ENCODE measurements at places on chromosomes 3 and 15.

GRCh38 chr3:67699882-67700281, 45.5 kb upstream of the SUCLG2 start:
- DNase-seq, result no peak

- no peak for DNase-seq
Observed at GRCh38 chr3:16770792-16771191, 114.0 kb upstream of the PLCL2 start.

DNA sequence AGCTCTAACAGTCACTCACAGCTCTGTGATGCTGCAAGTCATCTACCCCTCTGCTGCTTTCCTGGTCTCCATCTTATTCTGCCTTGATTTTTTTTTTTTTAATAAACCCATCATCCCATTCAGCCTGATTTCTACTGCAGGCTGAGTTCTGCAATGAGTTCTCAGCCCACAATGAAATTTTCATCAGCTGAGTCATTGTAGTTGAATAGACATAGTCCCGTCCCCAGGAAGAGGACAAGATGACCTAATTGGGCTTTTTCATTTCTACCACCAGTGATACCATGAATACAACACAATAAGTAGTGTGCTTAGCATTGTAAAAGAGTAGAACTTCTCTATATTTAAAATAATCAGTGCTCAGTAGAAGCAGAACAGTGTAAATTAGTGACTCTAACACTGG, 59.3 kb downstream of the C3orf85 start:
- DNase-seq, result no peak

- DNase-seq, result no peak
Observed at GRCh38 chr15:45431511-45431910, 53.2 kb upstream of the GATM start.

GRCh38 chr15:90711418-90711824, 5.7 kb upstream of the BLM start:
- no peak for DNase-seq

GRCh38 chr3:98560911-98561310, 29.1 kb downstream of the GPR15 start:
- DNase-seq, result no peak

- DNase-seq, result no peak
Observed at GRCh38 chr3:29314727-29315088, 33.8 kb downstream of the RBMS3 start.

DNA sequence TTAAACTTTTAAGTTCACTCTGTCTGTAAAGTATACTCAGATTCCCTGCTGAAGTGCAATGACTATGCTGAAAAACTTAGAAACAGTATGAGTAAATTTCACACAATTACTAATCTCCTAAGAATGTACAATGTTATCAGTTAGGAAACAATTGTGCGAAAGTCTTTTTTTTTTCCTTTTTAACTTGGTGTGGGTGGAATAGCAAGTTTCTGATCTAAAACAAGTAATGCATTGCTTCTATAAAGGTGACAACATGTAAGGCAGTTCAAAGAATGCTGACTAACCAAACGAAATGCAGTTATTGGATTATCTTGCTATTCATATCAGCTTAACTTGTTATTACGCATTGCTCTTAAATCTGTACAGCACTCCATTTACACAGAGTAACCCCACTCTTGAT, 19.3 kb upstream of the SLC12A8 start:
- no peak for DNase-seq

DNA sequence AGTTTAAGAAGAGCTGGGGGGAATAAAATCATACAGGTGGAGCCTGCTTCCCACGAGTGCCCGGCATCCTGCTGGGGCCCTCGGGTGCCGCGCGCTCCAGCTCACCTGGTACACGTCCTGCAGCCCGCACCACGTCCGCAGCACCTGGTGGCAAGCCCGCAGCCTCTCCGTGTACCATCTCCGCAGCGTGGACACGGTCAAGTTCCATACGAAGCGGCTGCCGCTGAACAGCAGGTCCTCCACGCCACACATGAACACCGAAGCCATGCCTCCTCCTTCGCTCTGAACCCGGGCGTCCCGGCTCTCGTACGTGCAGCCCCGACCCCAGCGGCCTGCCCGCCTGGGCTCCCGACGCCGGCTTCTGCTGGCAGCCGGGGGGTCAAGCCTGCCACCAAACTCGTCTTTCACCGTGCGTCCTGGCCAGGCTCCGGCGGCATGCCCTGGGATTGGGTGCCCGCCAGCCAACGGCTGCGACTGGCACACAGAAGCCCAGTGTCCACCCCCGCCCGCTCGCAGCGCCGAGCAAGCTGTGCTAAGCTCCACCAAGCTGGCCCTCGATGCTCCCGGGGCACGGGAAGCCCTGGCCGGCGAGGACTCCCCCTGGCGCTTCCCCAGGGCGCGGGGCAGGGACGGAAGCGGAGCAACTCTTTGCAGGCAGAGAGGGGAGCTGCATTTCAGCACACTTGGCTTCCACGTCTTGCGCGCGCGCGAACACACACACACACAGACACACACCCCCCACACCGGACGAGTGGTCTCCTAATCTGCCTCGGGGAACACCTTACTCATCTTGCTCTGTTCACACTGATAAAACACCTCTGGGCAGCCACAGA, at the start of gene FRMD4B:
Gene FRMD4B (minus strand): TSS at position 366 of the 833 bp plus-strand sequence. CDS start 99 bp downstream, at position 267.
- no peak for DNase-seq

- DNase-seq, result no peak
Observed at GRCh38 chr15:80527961-80528360, 123.8 kb downstream of the ARNT2 start.

DNA sequence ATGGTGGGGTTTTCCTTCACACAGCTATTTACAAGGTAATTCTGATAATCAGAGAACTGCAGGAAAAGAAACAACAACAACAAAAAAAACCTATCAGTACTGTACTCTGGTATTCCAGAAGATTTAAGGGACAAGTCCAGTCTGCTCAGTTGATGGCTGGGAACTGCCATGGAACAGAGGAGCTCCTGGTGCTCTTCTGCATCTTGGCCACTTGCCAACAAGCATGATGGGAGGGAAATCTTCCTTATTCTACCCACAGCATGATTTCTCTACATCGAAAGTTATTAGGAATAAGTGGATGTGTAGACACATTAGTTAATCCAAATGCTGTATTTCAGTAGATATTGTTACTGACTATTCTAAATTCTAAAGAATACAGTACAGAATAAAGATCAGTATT, 51.7 kb downstream of the RASGRP1 start:
- no peak for DNase-seq

DNA sequence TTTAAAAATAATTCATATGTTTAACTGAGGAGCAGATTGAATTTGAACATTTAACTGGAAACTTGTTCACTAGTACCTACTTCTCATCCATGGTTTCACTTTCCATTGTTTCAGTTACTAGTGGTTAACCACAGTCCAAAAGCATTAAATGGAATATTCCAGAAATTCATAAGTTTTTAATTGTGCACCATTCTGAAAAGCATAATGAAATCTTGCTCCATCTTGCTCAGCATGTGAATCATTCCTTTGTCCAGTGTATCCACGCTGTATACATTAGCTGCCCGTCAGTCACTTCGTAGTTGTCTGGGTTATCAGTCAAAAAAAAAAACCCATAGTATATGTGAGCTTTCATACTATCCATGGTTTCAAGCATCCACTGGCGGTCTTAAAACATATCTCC, 217.6 kb downstream of the TPRG1 start:
- no peak for DNase-seq

DNA sequence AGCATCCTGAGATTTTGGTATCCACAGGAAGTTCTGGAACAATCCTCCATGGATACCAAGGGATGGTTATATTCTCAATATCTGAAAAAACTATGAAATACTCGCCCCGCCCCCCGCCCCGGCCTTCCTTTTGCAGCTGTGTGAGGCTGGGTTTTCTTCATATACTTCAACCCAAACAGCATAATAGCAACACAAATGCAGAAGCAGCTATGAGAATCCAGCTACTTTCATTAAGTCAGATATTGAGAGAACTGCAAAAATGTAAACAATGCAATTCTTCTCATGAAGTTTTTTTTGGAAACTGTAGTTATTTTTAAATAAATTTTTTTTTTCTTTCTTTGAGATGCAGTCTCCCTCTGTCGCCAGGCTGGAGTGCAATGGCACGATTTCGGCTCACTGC, 10.9 kb upstream of the IDH2 start:
- DNase-seq, result no peak

DNA sequence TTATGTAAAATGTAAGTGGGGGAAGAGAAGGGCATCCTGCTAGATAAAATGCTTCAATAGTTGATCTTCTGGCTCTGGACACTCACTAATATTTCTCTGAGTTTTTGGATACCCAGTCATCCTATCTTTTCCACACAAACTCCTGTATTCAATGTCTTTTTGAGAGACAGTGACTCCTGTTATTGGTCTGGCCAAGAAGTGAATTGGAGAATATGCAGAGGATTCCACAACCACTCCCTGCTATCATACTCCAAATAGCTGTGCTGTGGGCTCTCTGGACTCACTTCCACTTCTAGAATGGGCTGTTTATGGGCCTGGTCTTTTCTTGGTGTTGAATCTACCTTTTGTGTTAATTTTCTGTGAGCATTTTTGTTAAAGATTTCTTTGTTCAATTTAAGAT, 376.8 kb downstream of the NLGN1 start:
- no peak for DNase-seq

GRCh38 chr3:125646581-125646980, 51.3 kb upstream of the OSBPL11 start:
- DNase-seq, result no peak

GRCh38 chr15:95284933-95285421, 1045.5 kb upstream of the NR2F2 start:
- DNase-seq, result no peak

GRCh38 chr15:69914040-69914439, 183.7 kb downstream of the TLE3 start:
- no peak for DNase-seq

DNA sequence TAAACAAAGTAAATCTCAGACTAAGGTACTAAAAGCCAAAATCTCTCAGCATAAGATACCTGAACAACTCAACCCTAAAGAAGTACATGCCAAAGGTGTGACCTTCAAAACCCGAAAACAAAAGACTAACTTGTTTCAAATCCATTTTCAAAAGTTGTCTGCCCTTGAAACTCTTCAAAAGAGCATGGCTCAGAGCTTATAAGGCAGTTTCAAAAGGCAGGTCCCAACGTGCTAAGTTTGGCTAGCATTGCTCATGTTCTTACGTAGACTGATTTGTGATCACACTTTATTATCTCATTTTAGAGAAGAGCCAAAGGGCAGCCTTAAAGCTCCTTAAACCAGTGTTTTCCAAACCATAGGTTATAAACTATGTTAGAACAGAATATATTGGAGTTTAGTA, 112.2 kb downstream of the FEZF2 start:
- DNase-seq, result no peak

GRCh38 chr15:33968224-33968623, at the start of gene CHRM5:
Gene CHRM5 (plus strand): TSS chr15:33968497. CDS start chr15:34062718, 94,221 bp downstream.
- no peak for DNase-seq

GRCh38 chr3:175911937-175912336, 1052.8 kb downstream of the NAALADL2 start:
- DNase-seq, result no peak

- no peak for DNase-seq
Observed at GRCh38 chr3:161284989-161285388, 63.9 kb downstream of the NMD3 start.

- DNase-seq, result no peak
Observed at GRCh38 chr3:123335007-123335670, 113.8 kb downstream of the ADCY5 start.

DNA sequence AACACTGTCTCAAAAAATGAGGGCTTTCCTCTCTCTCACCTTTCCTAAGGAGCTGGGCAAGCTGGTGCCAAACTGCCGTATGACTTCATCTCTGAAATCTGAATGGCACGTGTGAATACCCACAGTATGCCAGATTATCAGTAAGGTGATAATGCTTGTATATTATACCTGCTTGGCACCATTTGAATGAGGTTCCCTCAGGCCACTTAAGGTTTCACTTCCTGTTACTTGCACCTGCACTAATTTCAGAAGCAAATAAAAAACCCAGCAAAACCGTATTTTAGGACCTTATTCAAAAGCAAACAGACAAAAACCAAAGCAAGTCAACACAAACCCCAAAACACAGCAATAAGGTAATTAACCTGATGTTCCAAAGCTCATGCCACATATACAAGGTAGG, 19.7 kb downstream of the FOXP1 start:
- no peak for DNase-seq

DNA sequence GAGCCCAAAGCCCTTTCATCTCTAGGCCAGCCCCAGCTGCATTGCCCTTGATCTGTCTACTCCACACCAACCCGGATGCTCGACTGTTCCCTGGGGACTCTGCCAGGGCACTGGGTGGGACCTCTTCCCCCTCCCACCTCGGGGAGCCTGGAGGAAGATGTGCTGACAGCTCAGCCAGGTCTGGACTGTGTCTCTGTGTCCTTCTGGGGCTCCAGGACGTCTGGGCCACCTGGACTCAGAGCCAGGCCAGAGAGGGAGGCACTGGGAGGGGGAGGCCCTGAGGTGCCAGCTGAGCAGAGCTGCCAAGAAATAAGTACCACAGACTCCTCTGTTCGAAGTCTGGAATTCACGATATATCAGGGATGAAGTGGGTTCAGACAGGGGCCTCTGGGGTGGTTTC, 5.8 kb upstream of the HCN4 start:
- DNase-seq, result no peak

DNA sequence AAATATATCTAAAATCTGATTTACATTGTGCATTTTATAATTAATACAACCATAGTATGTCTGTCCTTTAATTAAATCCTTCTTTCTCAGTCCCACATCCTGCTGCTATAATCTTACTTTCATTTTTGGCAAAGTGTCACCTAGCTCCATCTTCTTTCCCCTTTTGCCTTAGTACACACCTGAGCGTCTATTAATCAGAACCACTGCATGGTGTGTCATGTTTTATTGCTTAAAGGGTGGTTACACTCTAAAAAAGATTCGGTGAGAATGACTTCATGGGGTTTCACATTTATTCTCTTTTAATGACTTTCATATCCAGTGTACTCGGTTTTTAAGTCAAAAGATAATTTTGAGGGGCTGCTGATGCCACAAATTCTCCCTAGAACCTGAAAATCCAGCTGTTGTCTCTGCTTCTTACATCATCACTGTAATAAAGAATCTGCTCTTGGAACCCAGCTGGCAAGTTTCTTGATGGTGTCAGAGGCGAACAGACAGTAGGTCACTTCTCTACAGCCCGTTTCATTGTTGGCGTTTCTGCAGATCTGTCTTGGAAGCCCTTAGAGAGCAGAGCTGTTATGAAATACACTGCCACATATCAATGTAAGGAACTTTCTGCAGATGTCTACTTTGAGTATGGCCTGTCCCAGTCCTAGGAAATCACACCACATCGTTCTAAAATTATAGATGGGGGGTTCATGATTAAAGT, 99.7 kb downstream of the TIGIT start:
- DNase-seq, result no peak

DNA sequence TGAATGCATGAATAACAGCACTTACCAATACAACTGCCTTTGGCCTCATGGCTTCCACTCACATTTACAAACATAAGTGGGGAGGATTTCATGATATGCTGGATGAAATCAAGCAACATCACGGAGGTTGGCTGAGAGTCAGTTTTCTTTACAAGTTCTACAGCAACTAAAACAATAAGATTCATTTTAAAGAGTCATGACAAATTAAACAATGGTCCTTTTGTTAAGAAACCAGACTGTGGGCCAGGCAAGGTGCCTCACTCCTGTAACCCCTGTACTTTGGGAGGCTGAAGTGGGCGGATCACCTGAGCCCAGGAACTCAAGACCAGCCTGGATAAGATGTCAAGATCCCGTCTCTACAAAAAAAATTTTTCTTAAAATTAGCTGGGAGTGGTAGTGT, 12.4 kb downstream of the ATR start:
- no peak for DNase-seq

Measured in NT2/D1 (cell line).